ENCODE measurements at places on chromosomes 5 and 9. TPM values are rescaled to one million over a fixed set of nuclear protein-coding genes. Genes with fewer than 3 reads are reported as not detected.

The ACTBL2 gene
- polyA plus RNA-seq: not detected

The TICAM2 gene
- 2.5 TPM for polyA plus RNA-seq

The CHSY3 gene
- polyA plus RNA-seq: 4.2 TPM

The GRIA1 gene
- polyA plus RNA-seq: 2.7 TPM

The TUSC1 gene
- polyA plus RNA-seq: 20.4 TPM

The CCDC192 gene
- polyA plus RNA-seq: 0.79 TPM

The MTREX gene
- 93.1 TPM for polyA plus RNA-seq

The FOXD4L5 gene
- 0.12 TPM for polyA plus RNA-seq

The KLF9 gene
- polyA plus RNA-seq: 7.3 TPM

The WNK2 gene
- polyA plus RNA-seq: 12.8 TPM

The RAD50 gene
- polyA plus RNA-seq: 48.2 TPM

The FLT4 gene
- 25.6 TPM for polyA plus RNA-seq

The SPINK4 gene
- polyA plus RNA-seq: not detected

The CEL gene
- polyA plus RNA-seq: 5.6 TPM

The HMCN2 gene
- 0.86 TPM for polyA plus RNA-seq

The FAM153A gene
- polyA plus RNA-seq: not detected

The CDKN2B gene
- 0.24 TPM for polyA plus RNA-seq

The CDC20B gene
- polyA plus RNA-seq: 0.79 TPM

The PROB1 gene
- 2.6 TPM for polyA plus RNA-seq

The MYORG gene
- polyA plus RNA-seq: 9.5 TPM

The PKN3 gene
- polyA plus RNA-seq: 14.8 TPM

The TAF1L gene
- polyA plus RNA-seq: 0.08 TPM

The TSPAN17 gene
- 32.6 TPM for polyA plus RNA-seq

The SAXO1 gene
- 0.46 TPM for polyA plus RNA-seq

The SLC22A5 gene
- 16.3 TPM for polyA plus RNA-seq

The WDR31 gene
- polyA plus RNA-seq: 2.8 TPM

The IL5 gene
- 0.31 TPM for polyA plus RNA-seq

The INSL6 gene
- 0.29 TPM for polyA plus RNA-seq

The SPINK6 gene
- polyA plus RNA-seq: not detected

The MEIKIN gene
- not detected for polyA plus RNA-seq

The NME5 gene
- 26.7 TPM for polyA plus RNA-seq

The SPIN1 gene
- polyA plus RNA-seq: 163 TPM

The ADAMTS19 gene
- polyA plus RNA-seq: 5.1 TPM

The IFNK gene
- polyA plus RNA-seq: not detected

The FBXW2 gene
- 46.4 TPM for polyA plus RNA-seq

The CYLC2 gene
- not detected for polyA plus RNA-seq

The PPIC gene
- polyA plus RNA-seq: 36.3 TPM

The GAS1 gene
- polyA plus RNA-seq: 53.5 TPM

The PCDHGB5 gene
- polyA plus RNA-seq: 10.3 TPM

The PTGER4 gene
- 2.8 TPM for polyA plus RNA-seq

The LIFR gene
- polyA plus RNA-seq: 75.3 TPM

The GRXCR2 gene
- not detected for polyA plus RNA-seq

The MACIR gene
- polyA plus RNA-seq: 8.6 TPM

The SMIM33 gene
- 0.07 TPM for polyA plus RNA-seq

The ALDH1A1 gene
- polyA plus RNA-seq: 256 TPM

The HMGCR gene
- polyA plus RNA-seq: 72.9 TPM

The CTNND2 gene
- polyA plus RNA-seq: 2.5 TPM

The GIN1 gene
- polyA plus RNA-seq: 13.3 TPM

The FREM1 gene
- polyA plus RNA-seq: 184 TPM

The FIBCD1 gene
- 0.36 TPM for polyA plus RNA-seq

The PIP5KL1 gene
- polyA plus RNA-seq: 1.8 TPM

The CD180 gene
- 2.0 TPM for polyA plus RNA-seq

The BBLN gene
- polyA plus RNA-seq: 33.6 TPM
